Activated T-helper 1 cell treated with anti-CD3 and anti-CD28 coated beads, Interleukin-2, amount 50 U/mL, for 16 hours (primary cell): ENCODE measurements at places on chromosomes 6 and 20.

DNA sequence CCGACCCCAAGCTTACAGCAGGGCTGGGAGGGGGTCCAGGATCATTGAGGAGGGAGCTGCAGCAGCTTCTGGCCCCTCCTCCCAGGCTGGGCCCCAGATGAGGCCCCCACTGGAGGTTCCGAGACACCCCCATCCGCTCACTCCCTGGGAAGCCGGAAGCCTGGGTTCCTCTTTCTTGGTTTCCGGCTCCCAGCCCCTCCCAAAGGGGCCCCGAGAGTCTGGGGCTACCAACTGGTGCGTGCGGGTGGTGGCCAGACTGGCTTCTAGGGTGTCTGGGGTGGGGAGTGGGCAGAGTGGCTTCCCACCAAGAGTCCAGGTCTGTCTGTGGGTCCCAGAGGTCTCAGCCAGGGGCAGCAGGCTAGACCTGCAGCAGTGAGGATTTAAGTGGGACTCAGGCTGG is 2.2 kb downstream of the RGS19 start:
- DNase-seq, result no peak

DNA sequence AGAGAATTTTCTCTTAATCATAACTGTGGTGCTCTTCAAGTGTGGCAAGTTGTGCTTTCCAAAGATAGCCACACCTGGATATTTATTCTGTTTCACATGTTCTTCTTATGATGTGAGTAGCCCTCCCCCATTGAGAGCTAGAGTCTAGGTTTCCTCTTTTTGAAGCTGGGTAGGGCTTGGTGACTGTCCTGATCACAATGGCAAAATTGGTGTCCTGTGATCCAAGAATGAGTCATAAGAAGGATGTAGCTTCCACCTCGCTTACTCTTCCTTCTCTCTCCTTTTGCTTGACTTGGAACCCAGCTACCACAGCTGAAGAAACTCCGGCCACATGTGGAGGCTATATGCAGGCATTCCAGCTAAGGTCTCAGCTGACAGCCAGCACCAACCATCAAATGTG is 7.4 kb upstream of the IGF2R start:
- no peak for DNase-seq

DNA sequence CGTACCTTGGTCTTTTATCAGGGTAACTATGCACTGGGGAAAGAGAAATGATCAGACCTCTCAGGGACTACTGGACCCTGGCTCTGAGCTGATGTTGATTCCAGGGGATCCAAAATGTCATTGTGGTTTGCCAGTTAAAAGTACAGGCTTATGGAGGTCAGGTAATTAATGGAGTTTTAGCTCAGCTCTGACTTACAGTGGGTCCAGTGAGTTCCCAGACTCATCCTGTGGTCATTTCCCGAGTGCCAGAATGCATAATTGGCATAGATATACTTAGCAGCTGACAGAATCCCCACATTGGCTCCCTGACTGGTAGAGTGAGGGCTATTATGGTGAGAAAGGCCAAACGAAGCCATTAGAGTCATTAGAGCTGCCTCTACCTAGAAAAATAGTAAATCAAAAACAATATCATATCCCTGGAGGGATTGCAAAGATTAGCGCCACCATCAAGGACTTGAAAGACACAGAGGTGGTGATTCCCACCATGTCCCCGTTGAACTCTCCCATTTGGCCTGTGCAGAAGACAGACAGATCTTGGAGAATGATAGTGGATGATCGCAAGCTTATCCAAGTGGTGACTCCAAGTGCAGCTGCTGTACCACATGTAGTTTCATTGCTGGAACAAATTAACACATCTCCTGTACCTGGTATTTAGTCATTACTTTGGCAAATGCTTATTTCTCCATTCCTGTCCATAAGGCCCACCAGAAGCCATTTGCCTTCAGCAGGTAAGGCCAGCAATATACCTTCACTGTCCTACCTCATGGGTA is 152.4 kb downstream of the THBS2 start:
- DNase-seq, result no peak

DNA sequence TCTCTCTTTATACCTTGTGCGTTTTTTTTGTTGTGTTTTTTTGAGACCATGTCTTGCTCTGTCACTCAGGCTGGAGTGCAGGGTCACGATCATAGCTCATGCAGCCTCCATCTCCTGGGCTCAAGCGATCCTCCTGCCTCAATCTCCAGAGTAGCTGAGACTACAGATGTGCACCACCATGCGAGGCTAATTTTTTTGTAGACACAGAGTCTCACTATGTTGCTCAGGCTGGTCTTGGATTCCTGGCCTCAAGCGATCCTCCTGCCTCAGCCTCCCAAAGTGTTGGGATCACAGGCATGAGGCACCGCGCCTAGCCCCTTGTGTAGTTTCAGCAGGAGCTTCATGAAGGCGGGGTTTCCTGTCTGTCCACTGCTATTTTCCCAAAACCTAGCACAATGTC is 27.3 kb downstream of the PDRG1 start:
- DNase-seq, result no peak

DNA sequence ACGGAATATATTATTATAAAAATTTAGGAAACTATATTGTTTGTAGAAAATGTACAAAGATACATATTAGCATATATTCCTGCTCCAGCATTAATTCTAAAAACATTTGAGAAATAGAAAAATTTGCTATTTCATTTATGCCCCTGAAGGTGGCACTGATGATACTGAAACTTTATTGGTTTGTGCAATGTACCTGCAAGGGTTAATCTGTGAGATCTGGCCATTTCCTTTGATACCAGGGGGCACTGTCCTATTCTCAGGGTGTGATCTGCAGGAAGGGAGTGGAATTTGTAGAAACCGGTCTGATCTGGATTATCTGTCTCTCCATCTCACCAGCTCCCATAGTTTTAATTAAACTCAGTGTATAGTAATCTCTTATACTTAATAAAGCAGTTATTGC is 625.1 kb upstream of the IMPG1 start:
- DNase-seq, result no peak

DNA sequence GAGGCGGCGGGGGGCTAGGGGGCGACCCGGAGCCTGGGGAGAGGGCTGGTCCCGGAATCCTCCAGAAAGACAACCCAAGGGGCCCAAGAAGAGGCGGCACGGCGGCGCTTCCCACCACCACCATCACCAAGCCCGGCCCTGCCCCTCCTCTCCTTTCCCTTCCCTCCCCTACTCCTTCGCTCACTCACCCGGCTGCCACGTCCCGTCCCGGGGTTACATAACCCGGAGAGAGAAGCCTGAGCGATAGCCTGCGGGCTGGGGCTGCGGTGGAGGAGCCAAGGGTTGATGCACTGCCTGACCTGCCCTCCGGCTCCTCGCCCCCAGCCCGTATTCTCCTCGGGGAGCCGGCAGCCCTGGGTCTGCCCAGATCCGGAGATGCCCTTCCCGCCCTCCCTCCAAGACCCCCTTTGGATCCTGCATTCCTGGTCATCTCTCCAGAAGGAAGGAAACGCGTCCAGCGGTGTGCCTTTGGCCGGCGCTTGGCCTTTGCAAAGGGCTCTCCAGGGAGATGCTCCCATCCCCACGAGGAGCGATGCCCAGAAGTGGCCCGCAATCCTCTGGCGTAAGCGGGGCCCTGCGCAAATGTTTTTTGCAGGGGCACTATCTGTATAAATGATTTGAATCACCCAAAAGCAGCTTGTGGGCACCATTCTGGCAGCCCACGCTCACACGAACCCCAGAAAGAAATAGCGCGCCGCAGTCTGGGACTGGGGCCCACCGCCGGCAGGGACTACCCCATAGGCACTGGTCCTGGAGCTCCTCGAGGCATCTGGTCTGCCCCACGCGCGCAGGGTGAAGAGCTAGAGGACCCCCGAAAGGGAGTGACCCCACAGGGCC is 4.6 kb upstream of the CPXM1 start:
- DNase-seq, result no peak

DNA sequence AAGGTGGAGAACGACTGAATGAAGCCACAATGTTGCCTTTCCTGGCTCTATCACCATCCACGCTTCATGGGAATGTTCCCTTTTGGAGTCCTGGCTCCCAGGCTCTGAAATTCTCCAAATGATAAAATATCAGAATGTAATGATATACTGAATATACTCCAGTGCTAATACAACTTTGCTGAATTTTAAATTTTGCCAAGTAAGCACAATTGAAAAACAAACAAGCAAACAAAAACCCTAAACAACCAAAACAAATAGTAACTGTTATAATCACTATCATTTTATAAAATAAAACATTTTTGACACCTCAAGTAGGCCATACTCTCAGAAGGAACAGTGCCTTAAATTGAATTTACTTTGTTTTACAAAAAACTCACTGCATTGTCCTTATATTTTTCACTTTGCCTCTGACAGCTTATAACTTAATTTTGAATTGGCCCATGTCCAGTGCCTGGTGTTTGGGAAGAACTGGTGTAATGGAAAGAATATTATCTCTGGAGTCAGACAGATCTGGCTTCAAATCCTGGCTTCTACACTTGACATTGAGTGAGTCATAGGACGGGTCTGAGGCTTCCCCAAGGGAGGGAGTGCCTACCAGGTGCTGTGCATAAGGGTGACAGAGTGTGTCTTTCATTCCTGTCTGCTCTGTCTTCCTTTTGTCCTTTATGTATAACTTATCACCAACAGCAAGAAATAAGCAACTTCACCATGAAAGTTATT is 698.3 kb downstream of the EPM2A start:
- DNase-seq, result no peak

- DNase-seq, result no peak
Observed at GRCh38 chr20:48788486-48789072, 39.2 kb downstream of the PREX1 start.

GRCh38 chr20:58246346-58246745 is 17.9 kb upstream of the ANKRD60 start:
- DNase-seq, result no peak

DNA sequence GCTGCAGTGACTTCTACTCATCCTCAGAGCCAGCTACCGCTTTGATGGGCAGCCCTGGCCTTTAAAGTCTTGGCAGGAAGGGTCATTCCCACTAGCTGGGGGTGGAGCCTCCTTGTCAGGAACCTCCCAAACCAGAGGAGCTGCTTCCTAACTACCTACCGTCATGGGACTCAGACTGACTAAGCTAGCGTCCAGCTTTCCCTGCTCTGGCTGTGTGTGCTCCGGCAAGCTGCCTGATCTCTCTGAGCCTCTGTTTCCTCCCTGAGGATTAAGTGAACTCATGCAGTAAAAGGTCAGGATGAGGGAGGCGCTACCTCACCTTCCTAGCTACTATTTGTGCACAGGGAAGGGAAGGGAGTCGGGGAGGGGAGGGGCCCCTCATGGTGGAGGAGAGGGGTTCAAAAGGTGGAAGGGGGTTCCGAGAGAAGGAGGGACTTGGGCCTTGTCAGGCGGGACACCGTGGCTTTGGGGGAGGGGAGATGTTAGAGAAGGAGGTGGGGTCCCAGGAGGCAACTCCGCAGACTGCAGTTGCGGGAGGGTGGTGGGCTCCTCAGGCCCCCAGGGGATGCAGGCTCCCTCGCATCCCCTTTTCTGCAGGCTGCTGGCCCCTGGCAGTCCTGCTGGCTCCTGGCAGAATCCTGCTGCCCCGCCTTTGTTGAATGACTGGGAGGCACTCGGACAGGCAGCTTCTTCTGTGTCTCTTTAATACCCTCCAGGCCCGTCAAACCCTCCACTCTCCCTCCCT is 9.8 kb downstream of the DUSP15 start:
- no peak for DNase-seq

- no peak for DNase-seq
Observed at GRCh38 chr6:105568142-105568541, 165.3 kb upstream of the PREP start.

- no peak for DNase-seq
Observed at GRCh38 chr20:44188752-44189151, 1.8 kb upstream of the JPH2 start.
